ENCODE measurements at places on chromosomes 7 and 10.

DNA sequence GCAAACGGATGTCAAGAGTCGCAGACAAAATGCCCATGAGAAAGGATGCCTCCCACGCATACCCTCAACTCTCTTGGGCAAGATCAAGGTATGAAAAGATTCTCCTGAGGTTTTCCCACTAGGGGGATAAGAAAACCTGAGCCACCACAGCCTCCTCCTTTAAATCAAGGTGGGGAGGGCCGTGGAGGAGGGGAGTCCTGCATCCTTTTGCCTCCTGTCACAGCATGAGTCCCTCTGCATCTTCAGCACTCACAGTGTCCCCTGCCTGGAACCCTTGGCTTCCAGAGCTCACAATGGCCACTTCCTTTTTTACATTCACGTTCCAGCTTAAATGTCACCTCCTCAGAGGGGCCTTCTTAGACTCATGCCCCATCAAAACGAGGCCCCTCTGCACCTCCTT is 207.6 kb downstream of the GLI3 start:
- DNase-seq = no peak

DNA sequence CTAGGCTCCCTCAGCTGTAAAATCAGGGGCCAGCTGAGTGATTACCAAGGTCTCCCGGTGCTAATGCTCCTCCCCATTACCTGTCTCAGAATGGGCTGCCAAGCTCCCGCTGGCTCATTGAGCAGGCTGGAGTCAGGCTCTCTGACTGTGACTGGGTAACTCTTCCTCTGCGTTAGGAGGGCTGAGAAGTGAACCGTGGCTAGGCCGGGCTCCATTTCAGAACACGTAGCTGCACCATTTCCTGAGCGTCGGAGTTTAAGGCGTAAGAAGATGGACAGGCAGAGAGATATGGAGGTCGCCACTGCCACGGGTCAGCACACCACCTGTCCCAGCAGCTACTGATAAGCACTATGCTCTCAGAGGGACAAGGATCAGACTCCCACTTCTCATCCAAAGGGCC is 250.3 kb downstream of the TCERG1L start:
- DNase-seq = no peak

DNA sequence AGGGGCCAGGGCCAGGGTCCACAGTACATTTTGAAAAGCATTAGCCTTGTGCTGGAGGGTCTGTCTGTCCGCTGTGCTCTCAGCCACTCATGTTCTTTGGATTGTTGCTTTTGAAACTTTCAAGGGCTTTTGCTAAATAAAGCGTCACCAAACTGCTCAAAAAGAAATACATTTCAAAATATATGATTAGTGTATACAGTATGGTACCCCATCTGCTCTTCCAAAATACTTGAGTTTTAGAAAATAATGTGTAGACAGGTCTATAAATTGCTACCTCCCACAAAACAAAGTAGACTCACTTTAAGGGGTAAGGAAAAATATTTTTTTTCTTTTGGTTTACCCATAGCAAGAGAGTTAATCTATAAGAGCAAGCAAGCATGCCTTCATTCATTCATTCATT is 194.3 kb upstream of the AOAH start:
- DNase-seq = no peak

- DNase-seq = no peak
Measured at GRCh38 chr10:129799942-129800341, 164.1 kb downstream of the EBF3 start.

- DNase-seq = peak; percentile 8
Measured at GRCh38 chr7:91264046-91264923, at the start of gene FZD1. Gene FZD1 (plus strand): TSS chr7:91264433. CDS start chr7:91264881, 448 bp downstream.

- no peak for DNase-seq
Measured at GRCh38 chr10:118808601-118809356, 54.0 kb upstream of the CACUL1 start.

- DNase-seq = no peak
Measured at GRCh38 chr7:70886547-70886946, 245.4 kb upstream of the GALNT17 start.

GRCh38 chr10:12081879-12082557 is 13.3 kb downstream of the DHTKD1 start:
- DNase-seq = no peak

GRCh38 chr7:151310578-151310977 is 31.0 kb upstream of the NUB1 start:
- DNase-seq = no peak

GRCh38 chr7:127755965-127756364 is 104.0 kb downstream of the SND1 start:
- DNase-seq = no peak

DNA sequence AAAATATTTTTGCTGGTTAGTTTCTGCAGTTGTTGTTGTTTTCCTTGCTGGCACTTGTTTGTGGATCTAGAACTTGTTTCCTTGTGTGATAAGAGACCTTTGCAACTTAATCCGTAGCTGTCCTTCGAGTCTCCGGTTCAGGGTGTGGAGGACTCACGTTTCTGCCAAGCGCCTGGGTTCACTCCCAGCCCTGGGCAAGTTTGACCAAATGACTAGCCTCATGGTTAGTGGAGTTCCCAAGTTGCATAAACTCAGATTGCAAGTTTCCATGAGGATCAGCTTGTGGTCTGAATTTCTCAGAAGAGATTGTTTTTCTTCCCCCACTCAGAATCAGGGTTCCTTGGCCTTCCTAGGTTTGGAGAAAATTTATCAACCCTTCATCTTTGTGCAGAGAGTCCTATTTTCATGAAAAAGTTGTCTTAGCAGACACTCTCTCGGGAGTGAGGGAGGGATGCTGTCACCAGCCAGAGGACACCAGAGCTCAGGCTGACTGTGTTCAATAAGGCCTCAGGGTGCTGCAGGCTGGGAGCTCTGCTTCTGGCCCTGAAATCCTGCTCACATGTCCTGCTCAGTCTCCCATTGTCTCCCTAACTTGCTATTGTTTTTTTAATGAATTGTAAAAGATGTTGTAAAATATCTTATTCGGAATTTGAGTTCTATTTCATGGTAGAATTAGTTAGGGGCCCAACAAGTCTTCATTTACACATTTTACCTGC is 377.7 kb upstream of the KLF6 start:
- no peak for DNase-seq

DNA sequence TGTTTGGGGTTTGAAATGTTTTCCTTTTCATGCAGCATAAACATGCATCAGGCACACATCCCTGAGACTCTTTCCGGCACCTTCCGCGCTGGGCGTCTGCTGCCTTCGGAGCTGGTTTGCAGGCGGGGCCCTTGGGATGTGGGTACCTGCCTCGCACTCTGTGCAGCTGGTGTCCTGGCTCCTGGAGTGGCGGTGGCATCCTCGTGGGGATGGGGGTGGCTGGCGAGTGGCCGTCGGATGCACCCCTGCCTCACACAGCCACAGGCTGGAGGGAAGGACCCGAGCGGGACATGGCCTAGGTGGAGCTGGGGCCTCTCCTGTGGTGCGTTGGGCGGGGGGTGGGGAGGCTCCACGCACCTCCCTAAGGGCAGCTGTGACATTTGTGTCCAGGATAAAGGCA is 68.5 kb upstream of the ADGRA1 start:
- DNase-seq = no peak

DNA sequence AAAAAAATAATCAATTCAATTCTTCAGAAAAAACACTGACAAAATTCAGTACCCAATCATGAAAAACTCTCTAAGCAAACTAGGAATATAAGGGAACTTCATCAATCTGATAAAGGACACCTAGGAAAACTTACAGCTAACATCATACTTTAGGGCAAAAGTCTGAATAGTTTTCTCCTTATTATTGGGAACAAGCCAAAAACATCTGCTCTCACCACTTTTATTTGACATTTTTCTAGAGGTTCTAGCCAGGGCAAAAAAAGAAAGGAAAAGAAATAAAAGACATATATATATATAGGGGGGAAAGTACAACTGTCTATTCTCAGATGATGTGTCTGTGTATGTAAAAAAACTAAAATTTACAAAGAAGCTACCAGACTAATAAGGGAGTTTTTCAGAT is 19.0 kb downstream of the CDK6 start:
- DNase-seq = no peak

DNA sequence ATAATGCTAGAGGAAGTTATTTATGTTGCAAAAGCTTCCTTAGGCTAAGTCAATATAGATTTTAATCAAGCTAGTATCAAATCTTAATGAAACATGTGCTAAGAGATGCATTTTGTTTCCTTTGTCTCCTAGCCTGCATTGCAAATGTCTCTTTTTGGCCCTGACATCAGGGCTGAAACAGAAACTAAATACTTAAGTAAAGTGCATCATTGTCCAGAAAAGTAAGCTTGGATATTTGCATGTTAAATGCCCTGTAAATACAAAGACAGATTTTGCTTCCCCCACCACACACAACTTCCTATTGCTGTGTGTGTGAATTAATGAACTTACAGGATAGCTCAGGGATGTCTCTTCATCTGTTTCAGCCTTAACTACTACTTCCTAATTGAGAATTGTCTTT is 10.0 kb upstream of the STAMBPL1 start:
- DNase-seq = no peak

- no peak for DNase-seq
Measured at GRCh38 chr7:74029089-74029785, 1.3 kb downstream of the ELN start.

DNA sequence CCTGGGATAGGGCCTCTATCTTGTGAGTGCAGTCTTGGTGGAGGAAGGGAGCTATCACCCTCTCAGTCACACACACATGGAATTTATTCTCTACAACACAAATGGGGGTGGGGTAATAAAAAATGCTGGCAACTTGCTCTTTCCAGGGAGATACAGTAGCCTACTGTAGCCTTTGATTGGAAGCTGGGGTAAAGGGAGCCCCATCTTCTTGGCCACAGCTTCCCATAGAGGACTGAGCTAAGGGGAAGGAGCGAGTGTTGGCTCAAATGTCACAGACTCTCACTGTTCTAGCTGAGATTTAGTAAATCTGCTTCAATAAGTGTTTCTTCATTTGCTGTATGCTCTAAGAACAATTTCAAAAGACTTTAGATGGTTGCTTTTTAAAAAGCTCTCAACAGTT is 222.2 kb upstream of the CXCL12 start:
- DNase-seq = no peak

- no peak for DNase-seq
Measured at GRCh38 chr7:13920053-13920697, 69.3 kb downstream of the ETV1 start.

DNA sequence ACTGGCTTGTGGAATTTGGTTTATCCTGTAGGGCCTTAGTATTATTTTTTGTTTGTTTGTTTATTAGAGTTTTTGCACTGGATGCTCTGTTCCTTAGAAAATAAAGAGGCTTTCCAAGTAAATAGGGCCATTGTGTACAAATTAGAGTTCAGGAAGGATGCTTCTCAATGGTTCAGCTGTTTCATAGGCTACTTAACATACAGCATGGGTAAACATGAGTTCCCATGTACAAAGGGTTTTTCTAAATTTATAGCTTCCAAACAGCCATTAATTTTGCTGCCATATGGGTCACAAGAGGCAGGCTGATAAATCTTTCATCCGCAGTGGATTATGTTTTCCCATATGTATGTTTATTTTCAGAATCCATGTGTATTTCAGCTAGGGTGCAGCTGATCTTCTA is 121.6 kb upstream of the WDR11 start:
- DNase-seq = no peak

GRCh38 chr10:133440633-133441285 is 13.0 kb upstream of the SCART1 start:
- no peak for DNase-seq

- no peak for DNase-seq
Measured at GRCh38 chr7:120677535-120677934, 180.4 kb downstream of the TSPAN12 start.

GRCh38 chr10:51214207-51215196 is 140.2 kb downstream of the PRKG1 start:
- no peak for DNase-seq

DNA sequence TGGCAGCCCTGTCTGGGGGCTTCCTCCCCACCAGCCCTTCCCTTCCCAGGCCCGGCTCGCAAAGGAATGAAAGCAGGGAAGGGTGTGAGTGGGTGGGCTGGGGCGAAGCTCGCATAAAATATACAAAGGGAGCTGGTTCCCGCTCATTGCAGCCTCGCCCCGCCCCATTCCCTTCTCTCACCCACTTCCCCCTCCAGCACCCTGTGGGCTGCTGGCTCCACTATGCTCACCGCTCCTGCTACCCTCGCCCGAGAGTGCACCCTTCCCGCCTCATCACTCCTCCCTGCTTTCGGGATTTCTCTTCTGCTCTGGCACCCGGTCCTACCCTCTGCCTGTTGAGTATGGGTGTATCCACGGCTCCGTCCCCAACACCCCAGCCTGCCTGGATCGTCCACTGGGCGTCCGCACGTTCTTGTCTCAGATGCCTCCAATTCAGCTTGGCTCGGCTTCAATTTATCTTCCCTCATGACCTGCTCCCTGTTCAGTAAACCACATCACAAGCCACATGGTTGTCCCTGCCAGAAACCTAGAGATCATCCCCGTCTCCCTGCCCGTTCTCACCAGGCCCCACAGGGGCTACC is 14.4 kb upstream of the TTYH3 start:
- DNase-seq = no peak

GRCh38 chr10:75956624-75957023 is 525.2 kb downstream of the LRMDA start:
- DNase-seq = no peak

- no peak for DNase-seq
Measured at GRCh38 chr7:157780312-157780711, 443.5 kb downstream of the DNAJB6 start.

DNA sequence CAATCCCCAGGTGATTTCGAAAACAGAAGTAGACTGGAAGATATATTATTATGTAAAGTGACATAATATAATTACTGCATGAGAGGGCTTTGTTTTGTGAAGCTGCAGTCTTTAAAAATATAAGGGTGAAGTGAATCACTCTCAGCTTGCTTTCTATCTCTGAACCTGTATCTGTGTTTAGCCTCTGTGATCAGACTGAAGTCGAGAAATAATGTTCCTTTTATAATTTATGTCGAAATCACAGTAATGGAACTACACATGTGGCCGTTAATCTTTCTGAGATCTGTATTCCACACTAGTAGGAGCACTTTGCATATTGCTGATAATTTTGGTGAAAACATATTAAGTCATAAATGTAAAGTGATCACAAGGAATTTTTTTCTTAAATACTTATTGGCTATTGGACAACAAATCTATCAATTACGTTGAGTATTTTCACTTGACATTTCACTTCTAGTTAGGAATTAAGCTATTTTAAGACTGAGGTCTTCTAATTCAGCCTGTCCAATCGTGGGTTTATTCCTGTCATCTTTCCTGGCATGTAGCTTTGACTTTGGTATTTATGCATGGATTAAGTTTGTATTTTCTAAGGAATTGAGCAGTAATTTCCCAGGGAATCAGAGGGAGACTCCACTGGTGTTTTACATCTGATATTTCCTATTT is 268.2 kb upstream of the POT1 start:
- no peak for DNase-seq

DNA sequence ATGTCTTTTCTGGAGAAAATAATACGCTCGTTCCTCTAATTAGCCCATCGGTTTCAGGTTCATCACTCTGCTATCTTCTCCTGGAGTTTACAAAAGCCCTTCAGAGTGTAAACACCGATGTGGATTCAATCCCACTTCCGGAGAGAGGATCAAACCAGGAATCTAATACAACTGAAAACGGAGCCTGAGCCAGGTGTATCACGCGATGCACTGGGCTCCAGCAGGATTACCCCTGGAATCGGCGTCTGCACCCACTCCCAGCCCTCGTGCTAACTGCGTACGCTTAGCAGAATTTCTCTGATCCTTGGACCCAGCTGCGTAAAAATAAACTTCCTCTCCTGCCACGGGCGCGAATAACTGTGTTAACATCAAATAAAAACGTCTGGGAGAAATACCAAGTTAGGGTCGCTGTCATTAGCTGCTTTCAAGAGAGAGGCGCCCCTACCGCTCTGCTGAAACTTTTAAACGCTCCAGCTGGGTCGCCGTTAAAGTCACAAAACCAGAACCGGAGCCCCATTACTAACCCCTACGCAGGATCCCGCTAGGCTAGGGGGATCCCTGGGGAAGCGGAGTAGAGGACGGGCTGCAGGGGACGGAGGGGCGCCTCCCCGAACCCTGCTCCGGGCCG is 502 bp downstream of the ZNF3 start:
- no peak for DNase-seq
